ENCODE measurements at places on chromosomes 1 and 21. TPM values are rescaled to one million over a fixed set of nuclear protein-coding genes. Genes with fewer than 3 reads are reported as not detected.

GRCh38 chr1:220655509-220655908, 34.7 kb upstream of the C1orf115 start:
- DNase-seq = no peak

DNA sequence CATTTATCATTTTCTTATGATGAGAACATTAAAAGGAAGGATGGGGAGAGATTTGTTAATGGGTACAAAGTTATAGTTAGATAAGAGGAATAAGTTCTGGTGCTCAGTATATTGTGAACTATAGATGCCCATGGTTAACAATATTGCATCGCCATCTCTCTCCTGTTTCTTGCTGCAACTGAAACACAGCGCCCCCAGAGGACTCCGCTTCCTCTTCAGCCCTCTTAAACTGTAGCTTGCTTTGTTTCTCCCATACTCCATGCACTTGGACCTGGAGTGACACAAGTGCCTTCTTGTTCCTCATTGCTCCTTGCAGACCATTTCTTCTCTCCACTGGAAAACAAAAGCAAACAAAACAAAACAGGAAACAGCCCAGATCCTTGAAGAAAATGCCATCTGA, 70.1 kb upstream of the NTPCR start:
- DNase-seq = no peak

GRCh38 chr1:114524944-114525343, 13.9 kb upstream of the TRIM33 start:
- DNase-seq = no peak

- no peak for DNase-seq
These were observed 154.5 kb upstream of the C1orf87 start for GRCh38 chr1:60228041-60228491.

GRCh38 chr1:57058652-57059501, 93.1 kb upstream of the C8B start:
- DNase-seq = no peak

The C1orf94 gene
- not detected for total RNA-seq

All from esophagus muscularis mucosa (tissue), 4 donors.